ENCODE measurements at places on chromosomes 7 and 10.

GRCh38 chr7:4951903-4952636 lies 6.9 kb downstream of the MMD2 start:
- DNase-seq: no peak

DNA sequence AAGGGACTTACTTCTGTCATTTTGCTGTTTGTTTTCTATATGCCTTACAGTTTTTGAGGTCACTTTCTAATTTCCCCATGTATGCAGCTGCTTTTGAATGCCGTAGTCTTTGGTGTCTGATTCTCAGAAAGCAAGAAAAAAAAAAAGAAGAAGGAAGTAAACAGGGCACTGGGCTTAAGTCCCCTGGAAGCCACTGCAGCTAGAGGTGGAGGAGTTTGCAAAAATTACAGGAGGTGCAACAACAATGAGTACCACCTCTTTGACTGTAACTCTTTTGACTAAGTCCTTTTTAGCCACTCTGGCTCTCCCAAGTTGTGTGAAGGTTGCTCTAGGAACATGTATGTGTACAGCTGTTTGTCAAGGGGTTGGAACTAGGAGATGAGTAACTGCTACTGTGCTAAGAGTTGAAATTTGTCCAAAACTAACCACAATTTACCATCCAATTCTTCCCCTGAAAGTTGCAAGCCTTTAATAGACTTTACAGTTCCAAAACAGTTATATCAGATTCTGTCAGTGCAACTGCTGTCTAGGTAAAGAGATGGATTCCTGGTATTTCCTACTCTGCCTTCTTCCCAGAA lies 588.0 kb upstream of the LRRN3 start:
- no peak for DNase-seq

GRCh38 chr10:13462551-13462950 lies 66.3 kb downstream of the BEND7 start:
- no peak for DNase-seq

- DNase-seq: no peak
Measured at GRCh38 chr10:107826171-107826570, 661.7 kb upstream of the SORCS1 start.
